ENCODE measurements at places on chromosomes 7 and 10.

GRCh38 chr7:96548664-96549063 is 161.0 kb downstream of the SEM1 start:
- no peak overlapping the region for H3K27ac ChIP-seq
- H3K27me3 ChIP-seq, result no peaks in the 10 kb centered on the region
- H3K36me3 ChIP-seq, result no peaks in the 10 kb centered on the region
- DNase-seq, result no peak
- no peaks in the 10 kb centered on the region for H3K4me1 ChIP-seq

DNA sequence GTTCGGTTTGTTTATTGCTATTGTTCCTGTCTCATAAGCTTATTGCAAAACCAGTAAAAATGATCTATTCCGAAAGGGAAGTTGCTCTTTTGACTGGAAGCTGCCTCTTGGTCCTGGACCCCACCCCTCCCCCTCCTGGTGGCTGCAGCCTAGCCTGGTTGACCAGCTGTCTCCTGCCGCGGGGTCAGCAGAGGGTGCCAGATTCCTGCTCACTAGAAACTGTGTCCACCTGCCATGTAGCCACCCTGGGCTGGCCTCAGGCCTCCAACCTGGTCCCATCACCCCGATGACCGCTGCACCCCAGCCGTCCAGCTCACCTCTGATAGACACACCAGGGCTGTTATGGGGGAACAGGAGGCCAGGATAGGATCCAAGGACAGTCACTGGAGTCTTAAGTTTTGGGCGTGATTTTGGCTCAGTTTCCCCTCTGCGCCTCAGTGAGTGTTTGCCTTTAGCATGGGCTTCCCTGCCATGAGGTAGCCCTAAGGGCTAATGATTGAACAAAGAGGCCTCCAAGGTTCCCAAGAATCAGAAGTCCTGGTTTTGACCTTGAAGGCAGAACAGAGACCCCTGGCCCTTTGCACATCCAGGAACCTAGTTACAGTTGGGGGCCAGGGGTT is 32.9 kb upstream of the SLF2 start:
- peaks cover 48% of the 10 kb centered on the region for H3K27me3 ChIP-seq
- H3K4me3 ChIP-seq, result no peak overlapping the region
- H3K36me3 ChIP-seq, result no peaks in the 10 kb centered on the region
- no peak for DNase-seq

DNA sequence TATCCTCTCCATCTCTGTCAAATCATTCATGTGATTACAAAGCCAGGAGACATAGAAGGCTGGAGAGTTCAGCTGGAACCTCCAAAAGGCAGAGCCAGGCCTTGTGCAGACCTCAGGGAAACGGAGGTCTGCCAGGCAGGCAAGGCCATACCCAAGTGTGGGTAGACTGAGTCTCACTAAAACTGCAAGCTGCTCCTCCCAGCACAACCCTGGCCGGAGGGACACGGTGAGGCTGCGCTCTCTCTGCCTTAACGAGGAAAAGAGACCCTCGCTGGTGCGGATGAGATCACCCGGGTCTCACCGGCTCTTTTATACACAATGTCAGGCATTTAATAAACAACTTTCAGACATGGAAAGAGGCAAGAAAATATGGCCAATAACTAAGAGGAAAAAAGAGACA is 66.1 kb upstream of the INPP5A start:
- no peaks in the 10 kb centered on the region for H3K4me1 ChIP-seq
- DNase-seq, result no peak

GRCh38 chr10:30041196-30042105 is 17.9 kb downstream of the JCAD start:
- no peak for DNase-seq
- H3K4me3 ChIP-seq, result no peak overlapping the region
- no peaks in the 10 kb centered on the region for H3K36me3 ChIP-seq
- peaks cover 2% of the 10 kb centered on the region for H3K4me1 ChIP-seq
- no peak overlapping the region for H3K27ac ChIP-seq

GRCh38 chr7:18607025-18607424 is 111.5 kb downstream of the HDAC9 start:
- no peaks in the 10 kb centered on the region for H3K27me3 ChIP-seq
- DNase-seq, result no peak
- H3K27ac ChIP-seq, result no peak overlapping the region
- no peaks in the 10 kb centered on the region for H3K36me3 ChIP-seq
- H3K4me1 ChIP-seq, result no peaks in the 10 kb centered on the region

GRCh38 chr10:49611816-49612512 is 1.9 kb downstream of the SLC18A3 start:
- no peak for DNase-seq
- peaks cover 4% of the 10 kb centered on the region for H3K4me1 ChIP-seq
- peak overlapping the region; percentile 87 for H3K27ac ChIP-seq
- no peak overlapping the region for H3K4me3 ChIP-seq
- peaks cover 100% of the 10 kb centered on the region for H3K27me3 ChIP-seq

DNA sequence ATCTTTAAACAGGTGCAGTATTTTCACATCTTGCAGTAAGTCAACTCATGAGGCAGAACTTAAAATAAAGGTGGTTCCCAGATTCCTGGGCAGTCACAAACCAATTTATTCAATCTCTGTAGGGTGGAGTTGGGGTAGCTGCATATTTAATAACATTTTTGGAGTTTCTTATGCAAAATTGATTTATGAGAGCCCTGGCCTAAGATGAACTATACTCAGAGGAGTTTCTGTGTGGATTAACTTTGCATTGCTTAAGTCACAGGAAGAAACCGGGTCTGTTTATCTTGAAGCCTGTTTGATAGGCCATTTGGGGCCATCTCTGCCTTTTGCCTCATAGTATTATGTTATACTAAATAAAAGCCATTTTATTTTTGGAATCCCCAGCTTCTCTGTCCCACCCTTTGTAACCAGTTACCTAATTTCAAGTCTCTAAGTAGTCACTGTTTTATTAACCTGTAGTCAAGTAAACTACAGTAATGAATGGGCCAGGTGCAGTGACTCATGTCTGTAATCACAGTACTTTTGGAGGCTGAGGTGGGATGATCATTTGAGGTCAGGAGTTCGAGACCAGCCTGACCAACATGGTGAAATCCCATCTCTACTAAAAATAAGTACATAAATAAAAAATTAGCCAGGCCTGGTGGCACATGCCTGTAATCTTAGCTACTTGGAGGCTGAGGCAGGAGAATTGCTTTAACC is 104.4 kb upstream of the FAM3C start:
- H3K27me3 ChIP-seq, result no peaks in the 10 kb centered on the region
- no peak overlapping the region for H3K27ac ChIP-seq
- no peaks in the 10 kb centered on the region for H3K4me1 ChIP-seq
- no peak for DNase-seq
- no peaks in the 10 kb centered on the region for H3K36me3 ChIP-seq

DNA sequence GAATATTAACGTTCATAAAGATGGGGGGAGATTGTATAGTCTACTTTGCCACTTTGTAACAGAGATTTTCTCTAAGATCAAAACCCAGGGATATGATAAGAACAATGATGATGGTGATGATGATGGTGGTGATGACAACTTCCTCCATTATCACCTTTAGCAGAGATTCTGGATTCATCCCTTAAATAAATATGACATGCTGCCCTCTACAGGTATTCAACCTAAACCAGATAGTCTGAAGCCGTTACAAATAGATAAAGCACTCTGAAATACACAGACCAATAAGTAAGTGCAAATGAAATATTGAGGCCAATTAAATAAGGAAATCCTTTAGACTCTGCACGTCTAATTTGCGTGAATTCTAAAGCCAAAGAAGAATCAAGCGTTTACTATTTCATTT is 211.5 kb downstream of the CREB5 start:
- peaks cover 4% of the 10 kb centered on the region for H3K27me3 ChIP-seq
- no peak overlapping the region for H3K4me3 ChIP-seq
- no peaks in the 10 kb centered on the region for H3K4me1 ChIP-seq
- no peaks in the 10 kb centered on the region for H3K36me3 ChIP-seq
- H3K27ac ChIP-seq, result no peak overlapping the region
- no peak for DNase-seq

DNA sequence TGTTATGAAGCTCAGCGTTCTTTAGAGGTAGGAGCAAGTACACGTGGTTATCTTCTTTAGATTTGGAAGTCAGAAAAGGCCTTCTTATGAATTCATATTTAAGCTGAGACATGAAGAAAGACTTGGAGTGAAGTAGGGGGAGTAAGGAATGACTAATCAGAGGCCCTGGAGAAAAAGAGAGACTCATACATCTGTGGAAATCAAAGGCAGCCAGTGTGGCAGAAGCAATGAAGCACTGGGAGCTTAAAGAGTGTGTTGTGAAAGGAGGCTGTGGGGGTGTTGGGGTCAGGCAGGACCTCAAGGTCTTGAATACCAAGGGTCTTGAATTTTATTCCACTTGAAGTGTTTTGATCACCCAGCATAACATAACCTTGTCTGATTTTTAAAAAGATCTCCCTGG is 35.7 kb upstream of the FGL2 start:
- peaks cover 12% of the 10 kb centered on the region for H3K36me3 ChIP-seq
- no peaks in the 10 kb centered on the region for H3K27me3 ChIP-seq
- H3K27ac ChIP-seq, result no peak overlapping the region
- no peak for DNase-seq
- H3K4me3 ChIP-seq, result no peak overlapping the region

DNA sequence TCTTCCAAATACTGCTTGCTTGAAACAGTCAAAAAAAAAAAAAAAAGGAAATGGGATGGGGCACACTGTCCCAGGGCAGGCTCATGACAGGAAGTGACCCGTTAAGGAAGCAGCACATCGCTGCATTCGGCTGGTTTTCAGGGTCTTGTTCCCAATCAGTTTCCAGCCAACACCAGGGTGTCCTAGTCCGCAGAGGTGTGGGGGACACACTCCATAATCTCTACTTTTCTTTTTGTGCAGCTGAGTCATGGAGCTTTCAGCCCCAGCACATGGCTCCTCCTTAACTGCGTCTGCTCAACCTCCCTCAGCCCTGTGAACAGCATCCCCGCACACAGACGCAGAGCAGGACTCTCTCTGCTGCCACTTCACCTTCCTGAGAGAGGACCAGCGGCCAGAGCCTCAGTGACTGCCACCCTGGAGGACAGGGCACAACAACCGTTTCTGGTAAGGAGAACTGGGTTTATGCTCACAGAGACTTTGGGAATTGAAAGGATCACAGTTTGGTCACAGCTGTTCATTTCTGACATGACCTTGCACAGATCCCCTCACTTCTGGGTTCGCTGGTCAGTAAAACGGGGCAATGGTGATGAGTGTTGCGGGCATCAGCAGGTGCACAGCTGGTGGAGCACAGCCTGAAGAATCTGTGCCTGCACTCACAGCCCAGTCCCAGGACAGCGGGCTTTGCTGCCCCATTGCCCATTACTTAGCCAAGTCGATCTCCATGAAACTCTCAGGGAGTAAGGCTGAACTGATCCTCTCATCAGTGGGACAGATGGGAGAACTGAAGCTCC is at the start of gene GIMAP5:
Gene GIMAP5, plus strand, starts transcription at position 154 of the 791 bp plus-strand sequence. CDS start 3,467 bp downstream, outside the sequence.
- H3K27me3 ChIP-seq, result no peaks in the 10 kb centered on the region
- DNase-seq, result peak; percentile 73
- H3K36me3 ChIP-seq, result peaks cover 51% of the 10 kb centered on the region
- H3K27ac ChIP-seq, result peak within 1 kb of the TSS; percentile 91
- peaks cover 72% of the 10 kb centered on the region for H3K4me1 ChIP-seq
- H3K4me3 ChIP-seq, result peak within 1 kb of the TSS; percentile 88

- H3K4me3 ChIP-seq, result no peak overlapping the region
- no peak overlapping the region for H3K27ac ChIP-seq
- no peaks in the 10 kb centered on the region for H3K27me3 ChIP-seq
- no peak for DNase-seq
- no peaks in the 10 kb centered on the region for H3K4me1 ChIP-seq
These were observed 109.1 kb downstream of the MTERF1 start for GRCh38 chr7:91771394-91771793.

- H3K4me3 ChIP-seq, result no peak overlapping the region
- no peaks in the 10 kb centered on the region for H3K27me3 ChIP-seq
- H3K4me1 ChIP-seq, result no peaks in the 10 kb centered on the region
- no peak overlapping the region for H3K27ac ChIP-seq
- no peaks in the 10 kb centered on the region for H3K36me3 ChIP-seq
These were observed 26.4 kb downstream of the MBL2 start for GRCh38 chr10:52746169-52746568.

DNA sequence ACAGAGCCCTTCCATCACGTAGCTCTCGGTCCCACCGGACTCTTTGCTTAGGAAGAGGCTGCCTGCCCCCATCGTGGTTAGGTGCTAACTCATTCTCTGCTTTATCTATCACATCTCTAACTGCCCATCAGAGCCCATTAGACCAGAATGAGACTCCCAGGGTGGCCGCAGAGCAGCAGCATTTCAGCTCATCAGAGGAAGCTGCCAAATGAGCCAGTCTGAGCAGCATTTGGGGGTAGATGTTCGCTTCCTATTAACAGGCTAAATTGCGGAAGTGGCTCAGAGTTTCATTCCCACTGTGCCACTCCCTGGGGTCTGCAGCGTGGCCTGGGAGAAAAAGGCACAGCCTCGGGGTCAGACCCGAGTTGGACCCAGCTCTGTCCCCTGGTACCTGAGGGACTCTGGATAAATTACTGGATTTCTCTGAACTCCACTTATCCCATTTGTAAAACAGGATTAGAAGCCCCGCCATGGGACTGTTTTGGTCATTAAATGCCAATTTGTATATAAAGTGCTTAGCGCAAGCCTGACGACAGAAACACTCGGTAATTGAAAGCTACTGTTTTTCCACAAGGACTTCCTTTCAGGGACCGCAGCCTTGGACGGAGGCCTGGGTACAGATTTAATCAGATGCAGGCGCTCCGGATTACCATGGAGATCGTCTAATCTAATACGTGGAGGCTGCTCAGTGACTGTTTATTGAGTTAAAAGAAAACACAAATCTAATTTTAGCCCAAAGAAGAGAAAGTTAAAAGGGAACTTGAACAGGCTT is 73.8 kb upstream of the PRLHR start:
- peaks cover 8% of the 10 kb centered on the region for H3K27me3 ChIP-seq
- H3K4me1 ChIP-seq, result peaks cover 18% of the 10 kb centered on the region
- peak overlapping the region; percentile 30 for H3K27ac ChIP-seq
- H3K4me3 ChIP-seq, result no peak overlapping the region

- no peak overlapping the region for H3K27ac ChIP-seq
- peaks cover 47% of the 10 kb centered on the region for H3K27me3 ChIP-seq
- DNase-seq, result no peak
- peak overlapping the region; percentile 47 for H3K4me3 ChIP-seq
- no peaks in the 10 kb centered on the region for H3K36me3 ChIP-seq
These were observed 1.5 kb downstream of the STOX1 start for GRCh38 chr10:68828833-68829232.

DNA sequence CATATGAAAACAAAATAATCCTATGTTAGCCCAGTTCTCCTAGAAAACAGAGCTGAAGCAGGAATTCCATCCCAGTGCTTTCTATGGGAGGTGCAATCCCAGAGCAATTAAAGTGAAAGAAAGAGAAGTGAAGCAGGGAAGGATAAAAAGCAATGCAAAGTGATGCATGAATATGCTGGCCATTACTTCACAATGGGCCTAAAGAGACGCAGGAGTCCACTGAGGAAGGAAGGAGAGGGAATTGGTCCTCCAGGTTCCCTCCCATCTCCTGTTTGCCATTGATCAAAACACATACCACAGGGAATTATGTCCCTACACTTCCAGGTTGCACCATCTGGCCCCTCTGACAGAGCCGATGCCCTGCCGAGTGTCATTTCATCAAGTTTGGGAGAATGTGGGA is 392.2 kb upstream of the NFE2L3 start:
- H3K27ac ChIP-seq, result no peak overlapping the region
- H3K36me3 ChIP-seq, result no peaks in the 10 kb centered on the region
- DNase-seq, result no peak
- no peaks in the 10 kb centered on the region for H3K4me1 ChIP-seq

GRCh38 chr10:132443605-132443982 is 46.6 kb downstream of the PWWP2B start:
- H3K4me3 ChIP-seq, result no peak overlapping the region
- H3K27me3 ChIP-seq, result no peaks in the 10 kb centered on the region
- no peak overlapping the region for H3K27ac ChIP-seq
- H3K36me3 ChIP-seq, result no peaks in the 10 kb centered on the region

- peaks cover 7% of the 10 kb centered on the region for H3K36me3 ChIP-seq
- DNase-seq, result no peak
- peak overlapping the region; percentile 71 for H3K27ac ChIP-seq
- peaks cover 85% of the 10 kb centered on the region for H3K27me3 ChIP-seq
These were observed 29.7 kb upstream of the PAX2 start for GRCh38 chr10:100715445-100716385.

Data from activated naive CD4-positive, alpha-beta T cell treated with anti-CD3 and anti-CD28 coated beads, Interleukin-2, amount 10 ng/mL, durations not matched to agents 7 days and 5 days (primary cell).